ENCODE measurements at places on chromosomes 5 and 9. TPM values are rescaled to one million over a fixed set of nuclear protein-coding genes. Genes with fewer than 3 reads are reported as not detected.

LRRC19 gene
- not detected for polyA plus RNA-seq

LCN15 gene
- polyA plus RNA-seq, result 0.13 TPM

SLC6A3 gene
- not detected for polyA plus RNA-seq

SLC4A9 gene
- polyA plus RNA-seq, result not detected

- H3K27me3 ChIP-seq, result no peaks in the 10 kb centered on the region
- no peak for DNase-seq
- H3K27ac ChIP-seq, result no peak overlapping the region
- H3K4me3 ChIP-seq, result no peak overlapping the region
- no peaks in the 10 kb centered on the region for H3K36me3 ChIP-seq
These were observed 7.3 kb downstream of the MCIDAS start for GRCh38 chr5:55219770-55220169.

- no peaks in the 10 kb centered on the region for H3K36me3 ChIP-seq
- H3K4me1 ChIP-seq, result no peaks in the 10 kb centered on the region
- no peak overlapping the region for H3K27ac ChIP-seq
- no peaks in the 10 kb centered on the region for H3K27me3 ChIP-seq
- H3K4me3 ChIP-seq, result no peak overlapping the region
- no peak for DNase-seq
These were observed 13.9 kb upstream of the FEM1C start for GRCh38 chr5:115558388-115558956.

- peaks cover 5% of the 10 kb centered on the region for H3K4me1 ChIP-seq
- H3K27ac ChIP-seq, result no peak overlapping the region
- no peak overlapping the region for H3K4me3 ChIP-seq
- H3K36me3 ChIP-seq, result no peaks in the 10 kb centered on the region
These were observed 9.5 kb downstream of the MVB12B start for GRCh38 chr9:126335837-126336735.

GRCh38 chr5:168088410-168089173 is 202.9 kb upstream of the WWC1 start:
- H3K27ac ChIP-seq, result no peak overlapping the region
- no peak overlapping the region for H3K4me3 ChIP-seq
- DNase-seq, result no peak
- no peaks in the 10 kb centered on the region for H3K36me3 ChIP-seq
- no peaks in the 10 kb centered on the region for H3K4me1 ChIP-seq

DNA sequence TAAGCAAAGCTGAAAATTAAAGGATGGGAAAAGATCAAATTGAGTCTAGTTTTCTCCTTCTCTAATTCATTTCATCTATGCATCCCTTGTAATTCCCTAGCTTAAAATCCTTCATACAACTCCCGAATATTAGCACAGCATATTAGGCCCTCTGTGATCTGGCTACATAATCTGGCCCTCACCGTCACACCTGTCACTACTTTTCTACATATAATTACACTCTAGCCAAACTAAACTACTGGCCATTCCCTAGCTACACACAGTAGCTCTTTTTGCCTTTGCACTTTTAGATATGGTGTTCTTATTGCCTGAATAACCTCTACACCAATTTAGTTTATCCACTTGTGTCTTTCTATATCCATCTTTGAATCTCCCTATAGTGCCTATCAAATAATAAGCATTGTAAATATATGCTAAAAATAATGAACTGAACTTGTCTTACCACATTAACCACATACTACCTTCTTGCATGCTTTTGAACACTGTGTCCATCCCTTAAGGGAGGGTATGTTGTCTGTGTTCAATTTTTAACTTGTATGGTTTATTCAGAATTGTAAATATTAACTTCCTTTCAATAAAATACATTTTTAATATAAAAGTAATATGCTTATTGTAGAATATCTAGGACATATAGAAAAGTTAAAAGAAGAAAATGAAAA is 15.9 kb downstream of the RANBP6 start:
- peaks cover 7% of the 10 kb centered on the region for H3K36me3 ChIP-seq
- no peak overlapping the region for H3K4me3 ChIP-seq
- no peak for DNase-seq
- H3K27me3 ChIP-seq, result no peaks in the 10 kb centered on the region
- no peak overlapping the region for H3K27ac ChIP-seq
- no peaks in the 10 kb centered on the region for H3K4me1 ChIP-seq

GRCh38 chr5:62100201-62100600 is 205.8 kb upstream of the KIF2A start:
- H3K4me3 ChIP-seq, result no peak overlapping the region
- H3K27ac ChIP-seq, result no peak overlapping the region
- no peaks in the 10 kb centered on the region for H3K36me3 ChIP-seq

DNA sequence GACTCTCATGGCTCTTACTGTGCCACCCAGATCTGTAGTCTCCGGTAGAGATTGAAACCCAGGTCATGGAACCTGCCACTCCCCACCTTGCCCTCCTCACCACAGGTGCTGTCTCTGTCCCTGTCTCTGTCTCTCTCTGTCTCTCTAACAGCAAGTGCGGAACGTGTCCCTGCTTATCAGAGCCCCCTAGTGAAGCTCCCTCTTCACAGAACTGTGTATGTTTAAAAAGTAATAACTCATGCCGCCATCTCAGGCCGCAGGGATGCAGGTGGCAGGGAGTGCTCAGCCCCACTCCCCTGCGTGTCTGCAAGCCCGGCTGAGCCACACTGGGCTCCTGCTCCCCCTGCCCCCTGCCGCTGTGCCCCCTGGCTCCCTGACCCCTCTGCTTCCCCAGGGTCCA is 43.8 kb downstream of the UNC5A start:
- no peaks in the 10 kb centered on the region for H3K4me1 ChIP-seq
- no peak for DNase-seq
- no peak overlapping the region for H3K27ac ChIP-seq
- no peak overlapping the region for H3K4me3 ChIP-seq
